ENCODE measurements at places on chromosomes 4 and X. TPM values are rescaled to one million over a fixed set of nuclear protein-coding genes. Genes with fewer than 3 reads are reported as not detected.

The GABRQ gene
- not detected for total RNA-seq

The DYNLT3 gene
- 64.2 TPM for total RNA-seq

The FOXP3 gene
- total RNA-seq: not detected

The NIPAL1 gene
- total RNA-seq: 0.90 TPM

The H2AZ1 gene
- total RNA-seq: 42.3 TPM

The NXF2 gene
- not detected for total RNA-seq

The VCX3B gene
- total RNA-seq: not detected

The DNAAF6 gene
- not detected for total RNA-seq

The ZNF157 gene
- not detected for total RNA-seq

The FAT4 gene
- 29.2 TPM for total RNA-seq

The COL25A1 gene
- 0.27 TPM for total RNA-seq

The IL15 gene
- total RNA-seq: 2.3 TPM

Measured in fibroblast of the aortic adventitia (primary cell).